T-helper 2 cell treated with Interferon-gamma antibody and Interleukin-4, amounts not matched to agents 5 μg/mL and 100 μg/mL, for 36 hours (primary cell): ENCODE measurements at places on chromosomes 6 and 20.

- H3K4me1 ChIP-seq, result no peaks in the 10 kb centered on the region
- H3K36me3 ChIP-seq, result no peaks in the 10 kb centered on the region
- H3K27ac ChIP-seq, result no peak overlapping the region
These were observed 211.6 kb upstream of the MARCKS start for GRCh38 chr6:113645576-113645970.

DNA sequence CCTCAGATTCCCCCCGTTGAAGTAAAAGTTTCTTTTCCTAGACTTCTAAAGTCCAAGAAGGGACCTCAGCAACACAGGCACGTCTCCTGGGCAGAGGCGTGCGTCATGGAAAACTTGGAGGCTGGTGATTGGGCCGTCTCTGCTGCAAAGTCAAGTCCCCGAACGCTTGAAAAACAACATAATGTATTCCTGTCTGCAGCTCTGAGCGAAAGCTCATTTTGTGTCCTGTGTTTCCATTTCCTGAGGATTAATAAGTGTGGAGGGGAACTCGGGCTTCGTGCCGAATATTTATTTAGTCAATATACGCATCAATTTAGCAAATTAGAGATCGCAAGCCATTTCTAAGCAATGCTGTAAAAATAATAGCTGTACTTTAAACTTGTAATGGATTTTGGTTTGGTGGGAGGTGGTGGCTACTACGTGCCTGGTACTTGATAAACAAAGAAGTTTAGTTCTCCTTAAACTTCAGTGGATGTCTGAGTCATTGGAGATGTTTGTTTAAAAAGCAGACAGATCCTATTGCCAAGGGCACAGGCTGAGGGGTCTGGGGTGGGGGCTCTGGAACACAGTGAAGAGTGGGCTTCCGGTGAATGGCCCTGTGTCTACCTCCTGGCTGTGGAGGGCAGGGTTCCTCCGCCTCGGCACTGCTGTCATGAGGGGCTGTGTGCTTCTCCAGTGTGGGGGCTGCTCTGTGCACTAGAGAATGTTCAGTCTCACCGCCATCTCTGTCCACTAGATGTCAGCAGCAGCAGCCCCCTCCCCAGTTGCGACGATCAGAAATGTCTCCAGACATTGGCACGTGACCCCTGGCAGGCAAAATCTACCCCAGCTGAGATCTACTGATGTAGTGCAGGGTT is 21.8 kb downstream of the PCK1 start:
- H3K4me1 ChIP-seq, result no peaks in the 10 kb centered on the region
- H3K36me3 ChIP-seq, result no peaks in the 10 kb centered on the region
- no peak overlapping the region for H3K4me3 ChIP-seq
- H3K27ac ChIP-seq, result no peak overlapping the region
- peaks cover 29% of the 10 kb centered on the region for H3K27me3 ChIP-seq

DNA sequence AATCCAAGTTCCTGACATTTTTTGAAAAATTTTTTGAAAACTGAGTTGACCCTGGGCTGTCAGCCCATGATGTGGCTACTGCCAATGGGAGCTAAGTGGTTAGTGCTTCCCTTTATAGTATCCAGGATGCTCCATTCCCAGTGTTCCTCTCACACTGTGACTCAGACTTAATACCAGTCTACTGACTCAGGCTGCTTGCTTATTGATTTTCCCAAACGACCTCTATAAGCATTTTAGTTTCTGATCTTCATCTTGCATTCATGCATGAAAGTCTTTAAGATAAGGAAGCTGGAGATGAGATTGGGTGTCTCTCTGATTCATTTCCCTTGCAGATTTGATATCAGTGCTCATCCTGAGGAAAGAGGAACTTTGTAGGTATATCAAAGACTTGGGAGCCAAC is 560.0 kb downstream of the TBC1D32 start:
- DNase-seq, result no peak
- no peak overlapping the region for H3K27ac ChIP-seq
- no peaks in the 10 kb centered on the region for H3K36me3 ChIP-seq
- H3K4me3 ChIP-seq, result no peak overlapping the region

GRCh38 chr6:106527979-106528378 is 101.3 kb downstream of the RTN4IP1 start:
- peaks cover 59% of the 10 kb centered on the region for H3K36me3 ChIP-seq
- peak overlapping the region; percentile 57 for H3K27ac ChIP-seq
- H3K27me3 ChIP-seq, result no peaks in the 10 kb centered on the region

GRCh38 chr20:7389216-7389615 is 551.0 kb downstream of the HAO1 start:
- DNase-seq, result no peak
- no peaks in the 10 kb centered on the region for H3K36me3 ChIP-seq
- no peak overlapping the region for H3K27ac ChIP-seq

DNA sequence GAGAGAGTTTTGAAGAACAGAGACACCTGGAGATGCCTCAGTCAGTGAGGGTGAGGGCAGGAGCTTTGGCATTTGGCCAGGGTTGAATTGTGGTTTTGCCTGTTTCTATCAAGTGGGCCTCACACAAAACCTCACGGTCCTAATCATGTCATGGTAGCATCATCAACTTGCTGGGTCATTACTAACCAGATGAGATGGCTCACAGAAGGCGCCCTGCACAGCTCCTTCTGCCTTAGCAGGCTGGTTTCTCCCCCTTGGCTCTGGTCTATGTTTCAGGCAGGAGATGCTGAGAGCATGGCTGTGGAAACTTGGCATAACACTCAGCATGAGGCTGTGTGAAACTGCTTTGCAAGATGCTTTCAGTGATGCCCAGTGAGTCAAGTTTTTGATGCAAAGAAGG is 99.3 kb downstream of the LRRC1 start:
- H3K27me3 ChIP-seq, result no peaks in the 10 kb centered on the region
- no peak overlapping the region for H3K27ac ChIP-seq
- peak; percentile 32 for DNase-seq
- H3K4me1 ChIP-seq, result peaks cover 3% of the 10 kb centered on the region

- H3K36me3 ChIP-seq, result no peaks in the 10 kb centered on the region
- H3K4me1 ChIP-seq, result no peaks in the 10 kb centered on the region
- DNase-seq, result no peak
- H3K4me3 ChIP-seq, result no peak overlapping the region
- peaks cover 7% of the 10 kb centered on the region for H3K27me3 ChIP-seq
- H3K27ac ChIP-seq, result no peak overlapping the region
These were observed 184.7 kb upstream of the RALGAPA2 start for GRCh38 chr20:20897145-20897544.

DNA sequence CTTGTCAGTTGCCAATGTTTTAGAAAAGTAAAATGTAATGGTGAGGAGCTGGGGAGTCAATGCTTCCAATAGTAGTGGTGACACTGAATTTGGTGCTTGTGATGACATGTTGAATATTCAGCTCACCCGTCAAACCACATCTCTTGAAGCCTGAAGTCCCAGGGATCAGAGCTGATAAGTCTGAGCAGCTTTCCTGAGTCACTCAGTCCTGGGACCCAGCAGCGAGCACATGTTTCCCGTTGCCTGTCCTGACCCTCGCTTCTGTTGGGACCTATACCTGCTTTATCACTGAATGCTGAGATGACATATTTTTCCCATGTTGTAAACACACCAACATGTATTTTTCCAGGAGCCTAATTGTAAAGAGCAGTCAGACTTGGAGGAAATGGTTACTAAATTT is 693.6 kb downstream of the QKI start:
- H3K4me3 ChIP-seq, result no peak overlapping the region
- no peaks in the 10 kb centered on the region for H3K27me3 ChIP-seq
- no peak overlapping the region for H3K27ac ChIP-seq
- no peak for DNase-seq
- no peaks in the 10 kb centered on the region for H3K36me3 ChIP-seq
- no peaks in the 10 kb centered on the region for H3K4me1 ChIP-seq

- no peak overlapping the region for H3K4me3 ChIP-seq
- H3K27me3 ChIP-seq, result peaks cover 8% of the 10 kb centered on the region
- DNase-seq, result no peak
- H3K36me3 ChIP-seq, result no peaks in the 10 kb centered on the region
- H3K27ac ChIP-seq, result no peak overlapping the region
These were observed 54.0 kb upstream of the TNFRSF21 start for GRCh38 chr6:47363736-47364135.

- H3K4me1 ChIP-seq, result peaks cover 9% of the 10 kb centered on the region
- H3K27ac ChIP-seq, result peak overlapping the region; percentile 52
- DNase-seq, result peak; percentile 20
- no peaks in the 10 kb centered on the region for H3K36me3 ChIP-seq
- no peaks in the 10 kb centered on the region for H3K27me3 ChIP-seq
These were observed 28.7 kb downstream of the ECT2L start for GRCh38 chr6:138824482-138825144.

DNA sequence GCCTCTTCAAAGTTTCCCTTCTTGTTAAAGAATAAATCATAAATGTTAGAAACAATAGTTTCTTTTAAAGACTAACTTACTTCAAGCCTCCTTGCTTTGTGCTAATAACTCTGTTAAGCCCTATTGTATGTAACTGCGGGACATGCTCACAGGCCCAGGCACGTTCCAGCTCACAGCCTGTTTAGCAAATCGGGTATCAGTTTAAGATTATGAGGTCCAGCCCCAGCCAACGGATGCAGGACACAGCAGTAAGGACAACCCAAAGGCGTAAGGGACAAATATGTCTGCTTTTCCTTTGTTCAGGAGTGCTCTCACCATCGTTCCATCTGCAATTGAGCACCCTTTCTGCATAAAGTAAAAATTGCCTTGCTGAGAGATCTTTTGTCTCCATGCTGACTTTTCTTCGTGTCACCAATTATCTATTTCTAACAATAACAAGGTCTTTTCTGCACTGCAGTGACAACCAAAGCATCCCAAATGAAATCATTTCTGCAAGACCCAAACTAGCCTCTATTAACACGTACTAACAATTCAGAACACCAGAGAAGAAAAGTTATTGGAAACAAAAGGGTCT is 1.4 kb downstream of the C6orf52 start:
- peaks cover 11% of the 10 kb centered on the region for H3K36me3 ChIP-seq
- no peak for DNase-seq
- peak overlapping the region; percentile 89 for H3K4me3 ChIP-seq
- peaks cover 3% of the 10 kb centered on the region for H3K27me3 ChIP-seq
- H3K4me1 ChIP-seq, result peaks cover 26% of the 10 kb centered on the region

- DNase-seq, result no peak
- no peak overlapping the region for H3K27ac ChIP-seq
- no peak overlapping the region for H3K4me3 ChIP-seq
- H3K36me3 ChIP-seq, result no peaks in the 10 kb centered on the region
- peaks cover 16% of the 10 kb centered on the region for H3K4me1 ChIP-seq
These were observed 111.3 kb downstream of the LY86 start for GRCh38 chr6:6699741-6700367.

- H3K4me1 ChIP-seq, result peaks cover 7% of the 10 kb centered on the region
- H3K27me3 ChIP-seq, result no peaks in the 10 kb centered on the region
- no peak overlapping the region for H3K27ac ChIP-seq
- H3K4me3 ChIP-seq, result no peak overlapping the region
These were observed 13.4 kb downstream of the ALDH8A1 start for GRCh38 chr6:134936476-134936875.

DNA sequence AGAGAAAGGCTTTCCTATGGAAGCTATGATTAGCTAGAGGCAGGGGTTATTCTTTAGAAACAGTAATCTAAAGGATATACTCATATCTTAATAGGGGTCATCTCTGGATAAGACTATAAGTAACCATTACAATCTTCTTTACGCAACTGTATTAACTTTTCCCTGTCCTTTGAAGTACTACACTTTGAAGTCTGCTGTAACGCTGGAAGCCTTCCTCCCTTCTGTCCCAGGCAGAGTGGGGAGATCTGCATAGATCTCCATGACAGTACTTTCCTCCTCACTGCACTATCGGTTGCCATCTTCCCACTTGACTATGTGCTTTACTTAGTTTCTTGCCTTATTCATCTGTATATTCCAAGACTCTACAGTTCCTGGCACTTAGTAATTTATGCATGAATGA is 20.1 kb downstream of the SLC35B3 start:
- H3K27me3 ChIP-seq, result no peaks in the 10 kb centered on the region
- H3K27ac ChIP-seq, result no peak overlapping the region
- no peak for DNase-seq
- H3K36me3 ChIP-seq, result peaks cover 37% of the 10 kb centered on the region
- no peaks in the 10 kb centered on the region for H3K4me1 ChIP-seq
- H3K4me3 ChIP-seq, result no peak overlapping the region

- H3K4me1 ChIP-seq, result peaks cover 16% of the 10 kb centered on the region
- H3K36me3 ChIP-seq, result no peaks in the 10 kb centered on the region
- H3K27ac ChIP-seq, result peak overlapping the region; percentile 69
- H3K27me3 ChIP-seq, result peaks cover 16% of the 10 kb centered on the region
- peak overlapping the region; percentile 66 for H3K4me3 ChIP-seq
These were observed 139.8 kb downstream of the OR2B2 start for GRCh38 chr6:27772261-27773001.

DNA sequence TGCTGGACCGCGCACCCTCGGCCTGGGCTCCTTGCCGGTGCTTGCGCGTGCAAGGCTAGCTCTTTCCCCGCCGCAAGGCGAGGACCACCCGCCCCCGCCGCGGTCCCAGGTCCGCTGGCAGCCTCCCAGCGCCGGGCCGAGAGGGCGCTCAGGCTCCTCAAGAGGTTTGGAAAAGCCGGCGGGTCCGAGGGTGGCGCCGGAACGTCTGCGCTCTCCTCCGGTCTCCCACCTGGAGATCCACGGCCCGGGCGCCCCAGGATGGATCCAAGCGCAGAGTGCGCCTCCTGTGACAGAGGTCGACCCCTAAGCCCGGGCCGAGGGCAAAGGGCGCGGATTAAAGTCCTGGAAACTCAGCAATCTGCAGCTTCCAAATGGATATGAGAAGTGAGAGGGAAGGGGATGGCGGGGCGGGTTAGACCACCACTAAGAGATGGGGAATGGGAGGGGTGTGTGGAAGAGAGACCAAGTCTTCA is 575 bp upstream of the MICAL1 start:
- H3K27ac ChIP-seq, result peak overlapping the region; percentile 15
- H3K4me3 ChIP-seq, result peak overlapping the region; percentile 58
- H3K36me3 ChIP-seq, result peaks cover 27% of the 10 kb centered on the region
- peaks cover 55% of the 10 kb centered on the region for H3K4me1 ChIP-seq
- no peak for DNase-seq

GRCh38 chr6:37623666-37624065 is 74.0 kb downstream of the MDGA1 start:
- no peak for DNase-seq
- H3K4me1 ChIP-seq, result peaks cover 35% of the 10 kb centered on the region
- peak overlapping the region; percentile 44 for H3K27ac ChIP-seq
- H3K36me3 ChIP-seq, result no peaks in the 10 kb centered on the region

DNA sequence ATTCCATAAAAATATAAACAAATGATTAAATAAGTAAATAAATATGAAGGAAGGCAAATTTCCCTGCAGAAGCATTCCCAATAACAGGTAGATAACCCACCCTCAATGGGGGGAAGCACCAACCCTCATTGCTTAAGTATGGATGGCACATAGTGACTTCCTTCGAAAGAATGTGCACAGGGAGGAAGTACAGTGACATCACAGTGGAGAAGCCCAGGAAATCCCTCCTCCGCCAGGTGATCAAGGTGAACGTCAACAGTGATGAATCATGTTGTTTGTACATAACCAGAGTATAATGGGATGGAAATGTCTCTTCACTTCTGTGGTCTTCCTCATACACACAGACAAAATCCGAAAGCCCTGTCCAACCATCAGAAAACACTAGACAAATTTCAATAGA is 267.9 kb downstream of the THBS2 start:
- H3K27ac ChIP-seq, result no peak overlapping the region
- H3K4me3 ChIP-seq, result no peak overlapping the region
- H3K27me3 ChIP-seq, result peaks cover 2% of the 10 kb centered on the region
- H3K4me1 ChIP-seq, result no peaks in the 10 kb centered on the region
